Muscle of leg (tissue), 16 donors: ENCODE measurements at places on chromosomes 12 and 14. TPM values are rescaled to one million over a fixed set of nuclear protein-coding genes. Genes with fewer than 3 reads are reported as not detected.

The RAD9B gene
- 1.9 TPM for polyA plus RNA-seq

The RFLNA gene
- 3.3 TPM for polyA plus RNA-seq

The NAV3 gene
- 10.8 TPM for polyA plus RNA-seq

The MIP gene
- polyA plus RNA-seq: 0.36 TPM

The PLEKHG3 gene
- polyA plus RNA-seq: 28.5 TPM

The TMBIM6 gene
- 243 TPM for polyA plus RNA-seq

DNA sequence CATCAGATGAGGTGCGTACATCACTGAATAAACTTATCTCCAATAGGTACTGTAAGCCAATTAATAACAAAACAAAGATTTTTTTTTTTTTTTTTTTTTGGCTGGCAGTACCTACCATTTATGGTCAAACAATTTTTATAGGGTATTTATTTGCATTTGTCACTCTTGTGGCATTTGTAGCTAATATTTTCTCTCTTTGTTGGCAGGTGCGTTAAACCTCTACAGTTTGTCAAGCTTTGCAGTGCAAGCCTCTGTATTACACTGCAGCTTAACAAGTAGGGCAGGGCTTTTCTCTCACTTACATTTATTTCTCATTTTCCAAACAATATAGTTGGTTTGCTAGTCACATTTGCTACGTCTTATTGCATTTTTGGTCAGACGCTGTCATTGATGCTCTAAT, 12.3 kb downstream of the PRPF39 start:
- no peak for DNase-seq

- peak; percentile 42 for DNase-seq
Observed at GRCh38 chr12:94644141-94644979, 6.0 kb downstream of the TMCC3 start.

- no peak for DNase-seq
Observed at GRCh38 chr12:49665384-49665783, 41.8 kb downstream of the FMNL3 start.

GRCh38 chr14:21882226-21882625, 208.6 kb upstream of the OR4E1 start:
- DNase-seq: no peak

DNA sequence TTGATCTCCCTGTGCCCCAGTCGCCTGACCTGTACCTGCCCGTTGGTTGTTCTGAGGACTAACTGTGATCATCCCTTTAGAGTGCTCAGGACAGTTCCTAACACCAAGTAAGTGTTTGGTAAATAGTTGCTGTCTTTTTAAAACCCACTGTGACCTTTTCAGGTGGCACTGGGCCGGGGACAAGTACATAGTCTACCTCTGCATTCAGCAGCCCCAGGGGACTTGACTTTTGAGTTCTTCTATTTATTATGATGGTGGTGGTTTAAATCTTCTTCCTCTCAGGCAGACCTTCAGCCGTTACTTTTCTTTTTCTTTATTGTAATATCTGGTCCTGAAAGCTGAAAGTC, 38.8 kb downstream of the EVL start:
- no peak for DNase-seq

DNA sequence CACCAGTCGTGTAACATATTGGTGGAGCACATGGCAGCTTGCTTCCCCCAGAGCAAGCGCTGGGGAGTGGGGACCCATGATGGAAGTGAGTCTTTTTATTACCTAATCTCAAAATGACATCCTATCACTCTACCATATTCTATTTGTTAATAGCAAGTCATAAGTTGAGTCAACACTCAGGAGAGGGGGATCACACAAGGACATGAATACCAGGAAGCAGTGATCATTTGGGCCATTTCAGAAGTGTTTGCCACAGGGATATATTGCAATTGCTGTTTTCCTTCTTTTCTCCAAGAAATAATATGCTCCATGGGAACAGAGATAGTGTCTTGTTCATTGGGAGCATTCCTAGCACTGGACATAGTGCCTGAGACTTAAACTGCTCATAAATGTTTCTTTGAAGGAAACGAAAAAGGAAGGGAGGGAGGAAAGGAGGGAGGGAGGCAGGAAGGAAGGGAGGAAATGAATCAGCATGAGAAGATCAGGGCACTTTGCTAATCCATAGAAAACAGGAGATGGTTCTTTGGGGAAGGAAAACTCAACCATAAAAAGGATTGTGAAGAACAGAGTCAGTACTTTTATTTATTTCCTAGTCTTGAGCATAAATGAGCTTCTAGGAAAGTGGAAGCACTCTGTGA, 39.2 kb upstream of the EEA1 start:
- DNase-seq: no peak
